ENCODE measurements at places on chromosomes 7 and 10.

GRCh38 chr7:142813226-142813625, 41.6 kb upstream of the EPHB6 start:
- H3K27me3 ChIP-seq: no peaks in the 10 kb centered on the region
- H3K4me3 ChIP-seq: no peak overlapping the region
- no peaks in the 10 kb centered on the region for H3K36me3 ChIP-seq
- H3K4me1 ChIP-seq: peaks cover 25% of the 10 kb centered on the region
- no peak for DNase-seq

- no peaks in the 10 kb centered on the region for H3K36me3 ChIP-seq
- H3K27me3 ChIP-seq: no peaks in the 10 kb centered on the region
- DNase-seq: no peak
- no peaks in the 10 kb centered on the region for H3K4me1 ChIP-seq
These were observed 20.4 kb downstream of the IGF2BP3 start for GRCh38 chr7:23449941-23450340.

GRCh38 chr7:66076462-66077329, 1.1 kb downstream of the ASL start:
- H3K27ac ChIP-seq: no peak overlapping the region
- H3K36me3 ChIP-seq: no peaks in the 10 kb centered on the region
- DNase-seq: no peak

DNA sequence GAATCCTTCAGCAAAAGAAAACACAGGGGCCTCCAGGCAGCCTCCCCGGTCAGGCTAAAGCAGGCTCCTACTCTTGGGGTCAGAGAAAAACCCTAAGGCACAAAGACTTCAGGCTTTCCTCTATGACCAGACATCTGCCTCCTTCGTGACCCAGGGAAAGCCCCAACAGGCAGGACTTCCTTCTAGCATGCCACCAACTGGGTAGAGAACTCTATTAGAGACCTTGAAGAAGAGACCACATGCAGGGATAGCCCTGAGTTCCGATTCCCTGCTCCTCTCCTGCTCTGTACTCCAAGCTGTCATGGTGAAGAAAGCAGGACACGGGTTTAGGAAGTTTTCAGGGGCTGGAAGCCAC, 1.3 kb downstream of the TRPV6 start:
- no peak for DNase-seq
- no peaks in the 10 kb centered on the region for H3K4me1 ChIP-seq

DNA sequence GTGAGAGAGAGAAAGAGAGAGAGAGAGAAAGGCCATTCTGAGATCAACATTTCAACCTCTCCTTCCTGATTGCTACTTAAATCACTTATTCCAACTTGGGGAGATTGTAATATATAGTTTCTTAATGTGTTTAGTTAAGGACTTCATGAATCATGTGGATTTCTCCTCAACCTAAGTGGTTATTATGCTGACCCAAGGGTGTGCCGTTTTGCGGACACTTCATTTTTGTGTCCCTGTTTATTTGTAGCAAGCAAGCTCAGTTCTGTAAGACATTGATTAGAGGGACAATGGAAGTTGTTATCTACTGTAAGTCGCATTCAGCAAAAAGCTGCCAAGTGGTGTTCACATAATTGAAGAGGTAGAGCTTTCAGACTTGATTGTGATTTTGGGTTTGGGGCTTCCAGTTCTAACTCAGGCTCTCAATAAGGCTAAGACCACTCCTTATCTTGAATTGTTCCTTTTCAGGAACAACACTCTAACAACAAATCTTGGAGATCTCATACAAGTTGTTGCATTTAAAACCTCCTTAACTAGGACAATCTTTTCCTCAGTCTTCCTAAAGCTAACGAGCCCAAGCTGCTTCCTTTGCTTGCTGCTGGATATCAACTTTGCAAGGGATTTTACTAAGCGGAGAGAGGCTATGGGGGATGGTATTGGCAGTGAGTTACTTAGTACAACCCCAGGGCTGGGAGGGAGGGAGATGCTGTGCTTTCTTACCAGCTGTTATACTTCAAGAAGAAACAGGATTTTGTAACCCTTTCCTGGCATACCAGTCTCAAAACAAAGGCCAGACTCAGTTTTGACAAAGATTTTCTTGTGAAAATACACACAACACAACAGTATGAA, 19.8 kb upstream of the COL1A2 start:
- H3K4me3 ChIP-seq: no peak overlapping the region
- no peaks in the 10 kb centered on the region for H3K27me3 ChIP-seq
- no peaks in the 10 kb centered on the region for H3K4me1 ChIP-seq
- H3K27ac ChIP-seq: no peak overlapping the region

DNA sequence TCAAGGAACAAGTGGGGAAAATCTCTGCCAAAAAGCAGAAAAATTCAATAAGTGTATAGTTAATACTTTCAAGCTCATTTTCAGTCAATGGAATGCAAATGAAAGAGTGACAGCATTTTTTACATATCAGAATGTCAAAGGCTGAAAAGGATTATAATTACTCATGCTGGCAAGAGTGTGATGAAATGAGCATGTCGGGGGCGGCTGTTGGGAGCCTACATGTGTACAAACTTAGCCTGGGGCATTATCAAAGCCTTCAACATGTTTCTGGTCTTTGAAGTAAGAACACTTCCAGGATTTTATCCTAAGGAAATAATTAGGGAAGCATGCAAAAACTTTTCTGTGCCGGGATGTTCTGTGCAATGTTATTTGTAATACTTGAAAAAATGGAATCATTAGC, 221.7 kb upstream of the LYZL1 start:
- no peaks in the 10 kb centered on the region for H3K36me3 ChIP-seq
- no peak for DNase-seq
- no peaks in the 10 kb centered on the region for H3K27me3 ChIP-seq
- no peak overlapping the region for H3K27ac ChIP-seq
- no peaks in the 10 kb centered on the region for H3K4me1 ChIP-seq

- H3K36me3 ChIP-seq: no peaks in the 10 kb centered on the region
- no peaks in the 10 kb centered on the region for H3K27me3 ChIP-seq
- peaks cover 29% of the 10 kb centered on the region for H3K4me1 ChIP-seq
- peak overlapping the region; percentile 6 for H3K4me3 ChIP-seq
These were observed 171.9 kb upstream of the LRRN3 start for GRCh38 chr7:110918949-110919548.

DNA sequence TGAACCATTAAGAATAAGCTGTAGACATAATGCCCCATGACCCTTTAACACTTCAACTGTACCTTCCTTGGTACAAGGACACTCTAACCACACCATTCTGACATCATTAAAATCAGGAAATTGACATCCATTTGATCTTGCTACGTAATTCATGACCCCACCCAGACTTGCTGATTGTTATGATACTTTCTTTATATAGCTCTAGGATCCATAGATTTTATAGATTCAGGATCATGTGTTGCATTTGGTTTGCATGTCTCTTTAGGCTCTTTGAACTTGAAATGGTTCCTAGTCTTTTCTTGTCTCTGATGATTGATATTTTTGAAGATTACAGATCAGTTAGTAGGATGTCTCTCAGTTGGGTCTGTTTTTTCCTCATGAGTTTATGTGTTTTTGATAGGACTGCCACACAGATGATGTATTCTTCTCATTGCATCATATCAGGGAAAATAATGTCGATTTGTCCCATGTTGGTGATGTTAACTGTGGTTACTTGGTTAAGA, 13.5 kb downstream of the CCM2 start:
- H3K4me3 ChIP-seq: no peak overlapping the region
- no peaks in the 10 kb centered on the region for H3K36me3 ChIP-seq
- DNase-seq: no peak
- H3K27ac ChIP-seq: no peak overlapping the region
